ENCODE measurements at places on chromosomes 3 and 15. TPM values are rescaled to one million over a fixed set of nuclear protein-coding genes. Genes with fewer than 3 reads are reported as not detected.
A peak's percentile ranks its signal among the peaks of the same experiment; 100 is the strongest.

DNA sequence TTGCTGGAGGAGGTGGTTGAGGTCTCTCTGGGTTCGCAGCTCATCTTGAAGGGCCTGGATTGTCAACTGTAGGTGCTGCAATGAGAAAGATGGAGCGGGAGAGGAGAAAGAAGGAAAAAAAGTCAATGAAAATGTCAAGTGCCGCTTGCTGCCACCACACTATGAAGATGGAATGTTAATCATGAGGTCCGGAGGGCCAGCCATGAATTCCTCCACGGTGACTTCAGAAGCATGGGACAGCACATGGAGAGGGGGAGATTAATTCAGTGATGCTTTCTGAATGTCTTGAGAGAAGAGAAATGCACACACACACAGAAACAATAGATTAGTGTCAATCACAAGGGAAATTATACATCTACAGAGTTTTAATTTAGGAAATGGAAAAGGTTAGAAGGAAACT lies 171.9 kb downstream of the ERC2 start:
- no peak for DNase-seq

GRCh38 chr3:64290161-64290560 lies 64.9 kb upstream of the PRICKLE2 start:
- DNase-seq, result peak; percentile 51

GRCh38 chr3:173008978-173009377 lies 132.1 kb downstream of the SPATA16 start:
- no peak for DNase-seq

DNA sequence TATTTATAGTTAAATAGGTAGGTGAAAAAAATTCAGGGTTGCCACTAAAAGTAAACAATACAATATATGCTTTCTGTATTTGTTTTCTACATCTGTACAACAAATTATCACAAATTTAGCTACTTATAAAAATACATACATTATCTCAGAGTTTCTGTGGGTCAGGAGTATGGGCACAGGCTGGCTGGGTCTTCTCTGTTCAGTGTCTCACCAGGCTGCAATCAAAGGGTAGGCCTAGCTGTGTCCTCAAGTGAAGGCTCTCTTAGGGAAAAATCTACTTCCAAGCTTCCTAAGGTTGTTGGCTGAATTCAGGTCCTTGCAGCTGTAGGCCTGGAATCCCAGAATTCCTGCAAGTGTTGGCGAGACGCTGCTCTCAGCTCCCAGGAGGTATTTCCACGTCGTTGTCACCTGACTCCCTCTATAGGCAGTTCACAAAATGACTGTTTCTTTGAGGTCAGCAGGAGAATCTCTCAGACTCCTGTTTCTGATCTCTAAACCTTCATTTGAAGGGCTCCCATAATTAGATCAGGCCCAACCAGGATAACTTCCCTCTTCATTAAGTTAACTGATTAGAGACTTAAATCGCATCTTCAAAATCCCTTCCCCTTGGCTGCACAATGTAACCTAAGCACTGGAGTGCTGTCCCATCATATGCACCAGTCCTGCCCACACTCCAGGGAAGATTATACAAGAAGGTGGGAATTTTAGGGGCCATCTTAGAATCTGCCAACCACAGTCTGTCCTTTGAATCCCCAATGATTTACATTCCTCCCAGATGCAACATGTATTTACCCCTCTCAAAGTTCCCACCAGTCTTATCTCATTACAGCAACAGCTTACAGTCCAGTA lies 296.6 kb downstream of the SUCLG2 start:
- DNase-seq, result peak; percentile 40

DNA sequence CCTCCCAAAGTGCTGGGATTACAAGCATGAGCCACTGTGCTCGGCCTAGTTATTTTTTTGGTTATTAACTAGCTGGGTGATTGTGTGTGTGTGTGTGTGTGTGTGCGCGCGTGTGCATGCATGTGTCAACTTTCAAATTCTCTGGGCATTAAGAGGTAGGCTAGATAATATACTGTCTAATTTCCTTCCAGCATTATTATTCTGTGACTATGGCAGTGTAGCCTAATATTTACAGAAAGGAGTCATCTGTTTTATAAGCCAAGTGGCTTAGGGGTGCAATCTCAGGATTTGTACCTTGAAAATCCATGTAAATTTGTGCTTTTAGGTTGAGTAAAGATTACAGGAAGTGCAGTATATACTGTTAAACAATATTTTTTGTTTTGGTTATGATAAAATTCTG lies 85.1 kb upstream of the ZBTB20 start:
- no peak for DNase-seq

DNA sequence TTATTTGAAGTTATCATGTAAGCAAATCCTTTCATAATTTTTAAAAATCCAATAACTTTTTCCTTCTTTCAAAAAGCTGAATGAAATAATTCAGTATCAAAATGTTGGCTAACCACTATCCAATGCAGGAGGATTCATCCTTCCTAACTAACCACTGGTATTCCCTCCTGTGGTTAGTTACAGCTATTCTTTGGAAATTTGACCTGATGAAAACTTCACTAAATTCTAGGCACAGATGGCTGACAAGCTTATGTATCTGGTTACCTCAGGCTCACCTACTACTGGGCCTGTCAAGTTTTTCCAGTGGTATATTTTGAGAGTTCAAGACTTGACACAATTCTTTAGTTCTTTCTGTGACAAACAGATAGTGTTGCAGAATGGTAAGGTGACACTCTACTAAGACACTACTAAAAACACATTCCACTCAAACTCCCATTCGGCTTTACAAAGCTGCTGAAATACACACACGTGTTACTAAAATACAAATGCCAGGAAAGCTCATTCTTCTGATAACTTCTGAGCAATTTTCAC lies 15.8 kb downstream of the NPTN start:
- DNase-seq, result no peak

DNA sequence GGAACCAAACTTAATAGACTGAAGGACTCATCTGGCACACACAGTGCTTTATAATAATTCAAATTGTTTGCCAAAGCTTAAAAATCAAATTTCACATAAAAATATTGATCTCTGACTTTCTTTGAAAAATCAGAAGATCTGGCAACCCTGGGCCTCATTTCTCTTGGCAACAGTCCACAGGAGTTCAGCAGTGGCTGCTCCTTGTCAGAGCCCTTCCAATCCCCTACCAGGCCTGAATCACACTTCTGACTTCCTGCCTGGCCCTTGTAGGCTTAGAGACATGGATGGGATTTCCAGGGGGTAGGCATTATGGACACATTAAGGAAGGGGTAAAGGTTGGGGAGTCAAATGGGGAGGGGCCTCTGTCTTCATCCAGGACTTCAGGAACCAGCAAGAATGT lies 55.5 kb downstream of the PLS1 start:
- DNase-seq, result no peak

DNA sequence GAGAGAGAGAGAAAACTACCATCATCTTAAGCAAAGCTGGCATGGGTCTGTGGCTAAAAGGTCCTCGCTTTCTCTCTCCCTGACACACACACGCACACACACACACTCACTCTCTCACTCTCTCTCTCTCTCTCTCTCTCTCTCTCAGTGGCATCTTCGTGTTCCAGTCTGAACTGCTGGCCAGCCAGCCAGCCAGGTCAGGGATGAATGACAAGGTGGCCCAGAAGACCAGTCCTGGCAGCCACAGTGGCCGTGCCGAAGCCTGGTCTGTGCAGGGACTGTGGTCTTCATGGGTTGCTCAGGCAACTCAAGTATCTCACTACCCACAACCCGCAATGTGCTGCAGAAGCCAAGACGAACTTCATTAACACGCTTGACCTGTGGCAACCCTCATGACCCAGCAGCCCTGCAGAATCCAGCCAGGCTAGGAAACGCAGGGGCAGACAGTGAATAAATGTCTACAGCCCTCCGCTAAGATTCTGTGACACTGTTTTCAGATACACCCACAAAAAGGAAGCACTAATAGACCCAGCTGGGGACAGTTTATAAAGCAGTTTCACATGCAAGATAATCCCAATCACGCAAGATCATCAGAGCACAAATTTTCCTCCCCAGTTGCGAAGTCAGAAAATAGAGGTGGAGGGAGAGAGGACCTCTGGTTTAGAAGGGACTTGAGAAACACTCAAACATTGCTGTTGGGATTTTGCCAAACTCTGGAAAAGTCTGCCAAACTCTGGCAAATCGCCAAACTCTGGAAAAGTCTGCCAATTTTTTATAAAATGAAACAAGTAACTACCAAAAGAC lies 66.4 kb downstream of the XXYLT1 start:
- DNase-seq, result no peak

DNA sequence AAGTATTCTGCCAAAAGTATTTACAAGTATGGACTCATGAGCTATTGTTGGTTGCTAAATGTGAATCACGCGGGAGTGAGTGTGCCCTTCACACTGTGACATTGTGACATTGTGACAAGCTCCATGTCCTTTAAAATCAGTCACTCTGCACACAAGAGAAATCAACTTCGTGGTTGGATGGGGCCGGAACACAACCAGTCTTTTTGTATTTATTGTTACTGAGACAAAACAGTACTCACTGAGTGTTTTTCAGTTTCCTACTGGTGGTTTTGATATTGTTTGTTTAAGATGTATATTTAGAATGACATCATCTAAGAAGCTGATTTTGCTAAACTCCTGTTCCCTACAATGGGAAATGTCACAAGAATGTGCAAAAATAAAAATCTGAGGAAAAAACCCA lies 30.3 kb downstream of the SYNM start:
- DNase-seq, result no peak

- DNase-seq, result no peak
Observed at GRCh38 chr3:186570941-186571643, 572 bp downstream of the DNAJB11 start.

Gene C2CD4B
- not detected for total RNA-seq

Gene CACNA1D
- total RNA-seq, result under 0.01 TPM

Data from fibroblast of villous mesenchyme (primary cell).